Omental fat pad (tissue), 4 donors: ENCODE measurements at places on chromosomes 3 and 15.

- no peak for DNase-seq
Measured at GRCh38 chr3:188008582-188009213, 145.3 kb upstream of the LPP start.

DNA sequence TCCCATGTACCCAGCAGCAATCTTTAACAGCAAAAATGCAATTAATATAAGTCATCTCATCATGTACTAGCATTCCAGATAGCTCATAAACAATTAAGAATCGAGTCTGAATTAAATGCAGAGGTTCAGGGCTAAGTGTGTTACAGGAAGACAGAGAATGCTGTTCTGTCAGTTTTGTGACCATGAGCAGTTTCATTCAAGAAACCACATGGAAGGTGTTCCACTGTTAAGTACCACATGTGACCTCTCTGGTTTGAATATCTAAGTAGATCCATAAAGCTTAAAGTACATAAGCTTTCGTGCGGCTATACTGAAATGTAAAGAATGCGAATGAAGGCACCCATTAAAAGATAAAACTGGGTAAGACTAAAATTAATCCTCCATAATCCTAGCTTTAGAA lies 272.3 kb downstream of the IL5RA start:
- DNase-seq, result no peak

DNA sequence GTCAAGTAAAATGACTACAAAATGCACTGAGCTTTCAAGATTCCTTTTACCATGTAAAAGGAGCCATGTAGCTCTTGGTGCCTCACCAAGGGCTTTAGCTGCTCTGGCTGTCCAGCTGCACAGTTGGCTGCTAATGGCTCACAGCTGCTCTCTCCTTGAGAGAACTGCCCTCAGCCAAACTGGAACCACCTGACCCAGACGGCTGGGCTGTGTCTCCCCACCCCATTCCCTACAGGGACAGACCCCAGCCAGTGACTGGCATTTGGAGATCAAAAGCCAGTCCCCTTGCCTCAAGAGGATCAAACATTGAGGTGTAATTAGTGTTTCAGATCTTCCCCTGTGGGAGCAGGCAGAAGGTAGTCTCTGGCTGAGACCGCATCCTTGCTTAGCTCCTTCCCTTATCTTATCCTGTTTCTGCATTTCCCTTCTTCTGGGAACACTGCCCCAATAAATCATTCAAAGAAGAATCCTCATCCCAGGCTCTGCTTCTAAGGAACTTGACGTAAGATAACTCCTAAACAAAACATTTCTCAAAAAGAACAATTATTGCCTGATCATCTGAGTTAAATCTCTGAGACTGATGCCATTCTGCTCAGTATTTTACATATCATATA lies 28.6 kb upstream of the UBE2E2 start:
- DNase-seq, result no peak

DNA sequence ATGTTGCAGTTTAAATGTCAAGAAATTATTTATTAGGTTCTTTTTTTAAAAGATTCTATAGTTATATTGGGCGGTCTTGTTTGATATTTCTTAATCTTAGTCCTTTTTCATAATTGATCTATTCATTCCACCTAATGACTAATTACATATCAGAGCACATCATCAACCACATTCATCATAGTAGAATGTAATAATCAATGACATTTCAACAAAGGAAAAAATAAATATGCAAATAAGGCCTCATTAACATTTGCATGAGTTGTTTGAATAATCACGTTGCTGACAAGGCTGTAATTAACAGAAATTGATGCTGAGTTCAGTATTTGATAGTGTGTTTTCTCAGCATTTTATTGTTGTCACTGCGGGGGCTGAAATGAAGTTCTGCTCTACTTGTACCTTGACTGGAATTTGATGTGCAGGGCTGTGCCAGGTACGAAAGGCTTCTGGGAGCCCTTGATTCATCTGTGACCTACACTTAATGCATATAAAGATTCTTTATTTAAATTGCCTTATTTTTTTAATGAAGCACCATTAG lies 215.7 kb downstream of the TCF12 start:
- no peak for DNase-seq

- DNase-seq, result no peak
Measured at GRCh38 chr15:78708713-78709260, 67.8 kb upstream of the CHRNB4 start.

DNA sequence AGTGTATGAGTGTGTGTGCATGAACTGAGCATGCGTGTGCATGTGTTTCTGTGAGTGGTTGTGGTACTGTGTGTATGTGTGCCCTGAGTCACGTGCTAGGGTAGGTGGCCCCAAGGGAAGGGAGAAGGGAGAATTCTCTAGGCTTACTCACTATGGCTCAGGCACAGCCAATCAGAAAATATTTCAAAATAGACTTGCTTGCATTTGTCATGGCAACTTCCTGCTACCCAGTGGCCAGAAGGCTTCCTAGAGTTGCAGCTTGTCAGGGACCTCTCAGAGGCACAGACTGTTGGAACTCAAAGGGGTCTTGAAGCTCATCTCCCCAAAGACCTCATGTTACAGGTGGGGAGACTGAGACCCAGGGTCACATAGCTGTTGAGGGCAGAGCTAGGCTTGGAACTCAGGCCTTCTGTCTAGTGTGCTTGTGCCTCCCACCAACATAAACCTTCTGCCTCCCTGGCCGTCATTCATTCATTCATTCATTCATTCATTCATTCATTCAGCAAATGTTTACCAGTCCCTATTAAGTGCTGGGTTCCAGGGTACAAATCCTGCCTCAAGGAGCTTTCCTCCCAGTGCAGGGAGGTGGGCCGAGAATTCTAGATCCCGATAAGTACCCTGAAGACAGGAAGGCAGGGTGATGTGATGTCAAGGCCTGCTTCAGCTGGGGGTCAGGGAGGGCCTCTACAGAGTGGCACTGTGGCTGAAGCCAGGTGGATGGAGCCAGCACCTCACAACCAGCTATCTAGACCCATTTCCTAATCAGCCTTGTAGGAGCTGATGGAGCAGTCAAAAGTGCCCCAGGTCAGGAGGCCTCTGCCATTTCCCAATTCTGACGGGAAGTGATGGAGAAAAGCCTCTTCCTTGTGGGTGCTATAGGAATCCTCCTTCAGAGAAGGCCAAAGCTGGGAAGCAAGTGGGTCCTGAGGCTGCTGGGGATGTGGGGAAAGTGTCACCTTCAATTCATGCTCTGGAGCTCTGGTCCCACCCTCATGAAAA lies 10.9 kb upstream of the RFT1 start:
- no peak for DNase-seq

- no peak for DNase-seq
Measured at GRCh38 chr3:134348524-134348923, 25.7 kb downstream of the AMOTL2 start.

GRCh38 chr3:9767418-9767817 lies 2.3 kb downstream of the CAMK1 start:
- DNase-seq, result no peak

DNA sequence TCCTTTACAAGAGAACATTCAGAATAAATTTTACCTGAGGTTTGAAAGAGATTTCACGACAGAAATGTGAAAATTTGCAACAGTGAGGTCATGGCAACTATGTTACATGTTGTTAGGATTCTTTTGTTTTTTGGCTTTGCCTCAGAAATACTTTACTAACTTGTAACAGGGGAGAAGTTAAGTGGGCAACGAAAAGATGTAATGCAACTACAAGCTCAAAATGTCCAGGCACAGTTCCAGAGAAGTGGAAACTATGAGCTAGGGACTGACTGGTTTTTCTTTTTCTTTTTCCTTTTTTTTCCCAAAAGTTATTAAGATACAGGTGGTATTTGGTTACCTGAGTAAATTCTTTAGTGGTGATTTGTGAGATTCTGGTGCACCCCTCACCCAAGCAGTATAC lies 111.5 kb upstream of the PPP2R3A start:
- DNase-seq, result no peak

GRCh38 chr3:108219336-108219735 lies 2.9 kb downstream of the IFT57 start:
- no peak for DNase-seq

- no peak for DNase-seq
Measured at GRCh38 chr15:35038626-35039451, 46.3 kb downstream of the NANOGP8 start.

DNA sequence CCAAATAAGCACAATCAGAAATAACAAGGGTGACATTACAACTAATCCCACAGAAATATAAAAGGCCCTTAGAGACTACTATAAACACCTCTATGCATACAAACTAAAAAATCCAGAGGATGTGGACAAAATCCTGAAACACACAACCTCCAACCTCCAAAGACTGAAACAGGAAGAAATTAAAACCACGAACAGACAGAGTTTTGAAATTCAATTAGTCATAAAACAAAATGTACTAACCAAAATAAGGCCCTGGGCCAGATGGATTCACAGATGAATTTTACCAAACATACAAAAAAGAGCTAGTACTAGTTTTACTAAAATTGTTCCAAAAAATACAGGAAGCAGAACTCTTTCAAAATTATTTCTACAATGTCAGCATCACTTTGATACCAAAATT lies 1043.6 kb downstream of the DIPK2A start:
- DNase-seq, result no peak

DNA sequence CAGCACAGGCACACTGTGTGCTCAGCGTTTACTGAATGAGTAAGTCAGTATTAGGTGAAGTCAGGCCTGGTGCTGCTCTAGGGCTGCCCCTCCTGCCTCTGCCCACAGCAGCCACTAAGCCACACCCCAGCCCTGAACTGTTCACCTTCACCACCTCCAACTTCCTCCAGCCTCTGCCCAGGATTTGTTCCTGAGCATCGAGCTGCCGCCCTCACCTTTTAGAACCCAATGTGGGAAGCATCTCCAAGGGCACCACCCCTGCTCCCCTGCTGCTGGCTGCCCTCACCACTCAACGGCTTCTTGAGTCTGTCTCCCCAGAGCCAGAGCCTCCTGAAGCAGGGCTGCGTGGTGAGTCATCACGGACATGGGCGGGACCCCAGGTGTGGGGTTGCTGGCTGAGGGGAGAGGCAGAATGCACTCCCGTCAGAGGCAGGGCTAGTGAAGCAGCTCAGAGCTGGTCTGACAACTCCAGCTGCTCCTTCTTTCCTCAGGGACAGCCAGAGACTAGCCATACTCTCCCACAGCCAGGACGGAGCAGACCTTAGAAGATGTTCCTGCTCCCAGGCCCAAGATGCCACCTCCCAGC lies 5.8 kb downstream of the HYAL2 start:
- no peak for DNase-seq

DNA sequence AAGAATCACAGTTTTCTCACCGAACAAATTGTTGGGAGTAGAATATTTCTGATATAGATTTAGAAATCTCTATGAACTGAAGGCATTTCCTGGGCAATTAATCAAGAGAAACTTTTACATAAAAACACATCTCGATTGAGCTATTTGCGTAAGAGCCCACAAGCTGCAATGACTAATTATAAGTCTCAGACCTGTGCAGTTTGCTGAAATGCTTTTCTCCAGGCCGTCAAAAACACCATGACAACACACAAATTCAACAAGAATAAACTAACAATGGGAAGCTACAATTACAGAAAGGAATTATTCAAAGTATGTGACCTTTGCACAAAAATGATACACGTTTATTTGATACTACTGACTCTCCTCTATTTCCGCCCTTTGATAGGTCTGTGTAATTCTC lies 481.2 kb upstream of the WNT5A start:
- DNase-seq, result no peak

DNA sequence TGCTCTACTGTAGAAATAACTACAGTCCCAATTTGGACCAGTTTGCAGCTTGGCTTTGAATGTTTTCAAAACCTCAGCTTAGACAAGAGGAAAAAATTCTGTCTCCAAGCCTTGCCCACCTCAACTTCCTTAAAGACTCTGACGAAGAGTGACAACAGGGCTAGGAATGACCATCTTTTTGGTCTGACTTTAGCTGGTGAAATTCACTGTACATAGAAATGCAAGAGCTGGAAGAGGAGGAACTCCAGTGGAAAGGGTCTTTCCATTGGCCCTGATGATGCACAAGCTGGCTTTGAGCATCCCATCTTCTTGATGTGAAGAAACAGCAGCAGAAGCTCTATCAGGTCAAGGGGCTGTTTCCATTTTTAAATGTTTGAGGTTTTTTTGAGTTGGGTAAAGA lies 22.7 kb upstream of the SH3BP5 start:
- DNase-seq, result no peak

GRCh38 chr3:32302601-32303398 lies 64.3 kb downstream of the CMTM8 start:
- DNase-seq, result no peak

DNA sequence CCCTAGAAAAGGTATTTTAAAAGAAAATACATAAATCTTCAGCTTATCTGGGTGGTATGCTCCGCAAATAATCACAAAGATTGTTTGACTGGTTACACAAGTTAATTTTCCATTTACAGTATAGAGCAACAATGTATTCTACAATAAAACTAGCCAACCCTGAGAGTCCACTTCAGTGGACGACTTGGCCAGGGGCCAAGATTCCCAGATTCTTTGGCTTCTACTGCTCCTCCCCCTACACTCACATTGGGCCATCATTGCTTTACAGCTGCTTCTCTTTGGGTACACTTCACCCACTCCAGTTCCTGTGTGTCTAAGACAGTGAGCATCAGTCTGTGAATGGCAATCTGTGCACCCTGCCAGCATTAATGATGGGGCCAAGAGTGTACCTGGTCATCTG lies 17.2 kb upstream of the PRICKLE2 start:
- no peak for DNase-seq

DNA sequence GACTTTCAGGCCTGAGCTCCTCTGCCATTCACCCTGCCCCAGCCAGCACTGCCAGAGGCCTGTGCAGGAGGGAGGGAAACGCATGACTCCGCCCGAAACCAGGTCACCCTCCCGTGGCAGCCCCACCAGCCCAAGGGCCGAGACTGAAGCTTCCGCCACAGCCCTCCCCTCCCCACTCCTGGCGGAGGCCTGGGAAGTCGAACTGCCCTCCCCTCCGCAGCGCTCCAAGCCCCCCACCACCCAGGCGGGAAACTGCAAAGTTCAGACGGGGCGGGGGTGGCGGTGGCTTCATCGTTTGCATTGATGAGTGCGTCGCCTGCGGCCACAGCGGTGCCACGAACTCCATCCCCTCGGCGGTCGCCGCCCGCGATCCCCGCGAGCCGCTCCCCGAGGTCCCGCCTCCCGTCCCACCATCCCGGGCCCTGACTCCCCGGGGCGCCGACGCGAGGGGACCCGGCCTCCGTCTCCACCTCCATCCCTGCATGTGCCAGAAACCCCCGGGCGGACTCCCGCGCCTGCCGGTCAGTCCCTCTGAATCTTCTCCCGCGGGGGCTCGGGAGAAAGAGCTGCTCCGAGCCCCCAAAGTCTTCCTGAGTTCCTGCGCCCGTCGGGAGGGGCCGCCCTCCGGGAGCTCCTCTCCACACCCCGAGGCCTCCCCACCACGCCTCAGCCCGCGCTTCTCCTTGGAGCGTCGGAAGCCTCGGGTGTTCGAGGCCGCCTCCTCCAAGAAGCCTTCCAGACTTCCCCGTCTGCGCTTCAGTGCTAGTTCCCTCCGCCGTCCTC lies 698 bp downstream of the MELTF start:
- DNase-seq, result no peak

DNA sequence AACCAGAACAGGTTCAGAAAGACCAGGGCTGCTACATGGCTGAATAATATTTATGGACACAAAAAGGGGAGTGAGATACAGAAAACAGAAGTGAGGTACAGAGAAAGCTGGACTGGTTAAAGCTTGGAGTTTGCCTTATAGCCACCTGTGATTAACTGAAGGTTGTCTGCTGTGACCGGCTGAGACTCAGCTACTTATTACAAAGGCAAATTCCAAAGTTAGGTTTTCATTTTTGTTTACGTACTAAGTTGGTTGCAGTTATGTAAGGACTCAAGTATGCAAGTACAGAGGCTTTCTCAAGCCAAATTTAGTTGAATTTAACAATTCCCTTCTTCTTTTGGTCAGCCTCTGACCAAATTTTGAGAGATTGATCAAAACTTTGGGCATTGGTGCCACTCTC lies 264.6 kb downstream of the THSD4 start:
- DNase-seq, result no peak
